ENCODE measurements at places on chromosomes 12 and 14.

DNA sequence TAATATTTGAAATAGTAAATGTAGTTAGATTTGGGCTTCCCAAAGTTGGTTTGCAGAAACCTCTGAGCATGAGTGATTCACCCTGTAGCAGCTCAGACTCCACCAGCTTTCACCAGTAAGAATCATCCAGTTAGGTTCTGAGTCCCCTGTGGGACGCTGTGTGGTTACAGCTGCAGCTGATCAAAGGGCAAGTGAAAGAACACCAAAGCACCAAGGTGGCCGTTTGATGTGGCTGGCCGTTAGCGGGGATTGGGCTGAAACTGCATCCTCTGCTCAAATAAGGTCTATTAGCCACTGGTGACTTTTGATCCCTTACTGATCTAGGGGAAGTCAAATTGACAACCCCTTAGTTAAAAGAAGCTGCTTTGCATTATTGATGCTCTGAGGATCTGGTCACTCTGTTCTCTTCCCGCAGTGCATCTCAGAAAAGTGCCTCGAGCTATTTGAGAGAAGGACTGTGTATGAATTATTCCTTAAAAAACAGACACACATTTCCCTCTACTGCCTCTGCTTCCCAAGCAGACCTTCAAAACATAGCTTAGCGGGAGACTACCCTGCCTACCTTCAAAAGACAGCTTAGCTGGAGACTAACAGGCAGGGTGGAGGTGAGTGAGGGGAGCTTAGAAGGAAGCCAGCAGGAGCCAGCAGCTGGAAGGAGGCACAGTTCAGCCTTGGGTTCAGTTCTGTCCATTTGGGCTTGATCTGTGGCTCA lies 3.7 kb downstream of the ABHD12B start:
- DNase-seq, result peak; percentile 55

GRCh38 chr14:99753225-99754140 lies 39.7 kb upstream of the EML1 start:
- DNase-seq, result peak; percentile 12

DNA sequence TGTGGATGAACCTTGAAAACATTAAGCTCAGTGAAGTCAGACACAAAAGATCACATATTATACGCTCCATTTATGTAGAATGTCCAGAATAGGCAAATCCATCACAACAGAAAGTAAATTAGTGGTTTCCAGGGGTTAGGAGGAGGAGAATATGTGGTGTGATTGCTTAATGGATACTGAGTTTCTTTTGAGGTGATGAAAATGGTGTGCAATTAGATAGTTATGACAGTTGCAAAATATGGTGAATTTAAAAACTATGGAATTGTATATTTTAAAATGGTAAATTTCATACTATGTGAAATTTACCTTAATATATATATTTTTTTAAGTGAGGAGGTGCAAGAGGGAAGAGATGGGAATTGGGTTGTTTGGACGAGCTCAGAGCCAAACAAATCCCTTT lies 46.3 kb upstream of the KICS2 start:
- DNase-seq, result no peak

- DNase-seq, result no peak
Observed at GRCh38 chr14:39860596-39861228, 428.5 kb upstream of the FBXO33 start.

DNA sequence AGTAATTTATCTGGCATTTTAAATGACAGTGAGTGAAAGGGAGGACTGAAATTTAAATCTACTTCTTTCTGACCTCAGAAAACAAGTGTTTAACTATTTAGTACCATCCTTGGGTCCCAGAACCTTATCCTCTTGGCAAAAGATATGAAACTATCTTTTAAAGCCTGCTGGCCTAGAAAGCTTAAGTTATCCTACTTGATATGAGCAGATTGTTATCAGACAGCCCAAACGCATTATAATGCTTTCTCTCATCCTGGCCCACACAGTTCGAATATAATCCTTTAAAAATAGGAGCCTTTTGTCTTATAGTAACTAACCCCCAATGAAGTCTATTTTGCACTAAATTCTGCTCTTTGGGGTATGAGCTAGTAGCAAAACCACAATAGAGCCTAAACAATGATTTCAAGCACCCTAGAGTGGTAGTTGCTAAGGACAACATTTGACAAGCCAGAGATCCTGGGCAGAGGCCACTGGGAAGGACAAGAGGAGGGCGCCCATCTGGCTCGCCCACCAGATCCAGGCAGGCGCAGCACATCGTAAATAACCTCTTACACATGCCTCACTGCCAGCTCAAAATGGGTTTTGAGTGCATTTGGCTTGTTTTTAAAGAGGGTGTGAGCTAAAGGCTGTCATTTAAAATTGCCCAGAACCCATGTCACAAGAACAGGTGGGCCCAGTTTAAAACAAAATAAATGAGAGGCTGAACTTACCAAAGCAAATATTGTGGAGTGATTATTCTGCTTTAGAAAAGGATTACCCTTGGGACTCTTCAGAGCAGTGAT lies 37.7 kb upstream of the CRY1 start:
- no peak for DNase-seq

- no peak for DNase-seq
Observed at GRCh38 chr14:87992346-87992717, 650 bp downstream of the GALC start.

DNA sequence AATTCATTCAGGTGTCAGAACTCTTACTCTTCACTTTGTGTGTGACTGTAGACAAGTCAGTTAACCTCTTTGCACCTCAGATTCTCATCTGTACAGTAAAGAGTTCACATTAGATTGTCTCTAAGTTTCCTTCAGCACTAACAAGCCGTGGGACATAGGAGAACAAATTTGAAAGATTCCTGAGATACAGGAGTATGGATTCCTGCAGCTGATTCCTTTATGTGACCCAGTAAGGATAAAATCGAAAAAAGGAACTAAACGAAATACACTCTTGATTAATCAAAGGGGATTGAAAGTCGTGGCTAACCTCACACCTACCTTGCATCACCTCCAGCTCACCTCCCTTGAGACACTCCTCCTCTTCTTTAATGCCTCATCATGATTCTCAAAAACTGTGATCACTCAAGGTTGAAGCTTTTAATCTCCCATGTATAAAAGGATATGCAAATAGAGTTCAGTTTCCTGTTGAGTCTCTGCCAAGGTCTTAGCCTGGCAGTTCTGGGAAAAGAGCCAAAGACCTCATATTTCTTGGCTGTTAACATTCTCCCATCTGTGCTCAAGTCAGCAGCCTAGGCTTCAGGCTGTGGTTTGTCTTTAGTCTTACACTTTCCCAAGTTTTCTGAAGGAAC lies 156.6 kb downstream of the DAD1 start:
- DNase-seq, result peak; percentile 96

DNA sequence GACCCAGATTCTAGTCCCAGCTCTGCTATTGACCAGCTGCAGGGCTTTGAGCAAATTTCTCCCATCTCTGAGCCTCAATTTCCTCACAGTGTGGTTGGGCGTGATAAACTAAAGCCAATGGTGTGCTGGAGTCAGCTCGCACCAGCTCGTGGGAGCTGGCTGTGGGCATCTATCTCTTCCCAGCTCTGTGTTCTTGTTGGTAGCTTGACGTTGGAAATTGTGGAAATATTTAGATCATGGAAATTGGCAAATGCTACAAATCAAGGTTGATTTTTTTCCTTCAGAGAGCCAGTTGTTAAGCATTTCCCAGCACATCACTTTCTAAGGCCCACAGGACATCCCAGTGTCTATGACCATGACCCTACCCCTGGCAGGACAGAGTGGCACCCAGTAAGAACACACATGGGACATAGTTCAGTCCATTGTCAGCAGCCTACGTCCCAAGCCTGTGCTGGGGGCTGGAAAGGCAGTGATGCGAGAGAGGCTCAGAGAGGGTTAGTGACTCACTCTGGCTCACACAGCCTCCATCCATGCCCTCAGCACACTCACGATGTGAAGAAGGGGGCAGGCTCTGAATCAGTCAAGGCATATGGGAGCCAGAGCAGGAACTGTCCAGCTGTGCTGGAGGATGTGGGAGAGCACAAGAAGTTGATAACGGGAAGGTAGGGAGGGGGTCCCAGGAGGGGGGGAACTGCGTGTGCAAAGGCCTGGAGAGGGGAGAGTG lies 77.6 kb downstream of the LGMN start:
- DNase-seq, result peak; percentile 30

DNA sequence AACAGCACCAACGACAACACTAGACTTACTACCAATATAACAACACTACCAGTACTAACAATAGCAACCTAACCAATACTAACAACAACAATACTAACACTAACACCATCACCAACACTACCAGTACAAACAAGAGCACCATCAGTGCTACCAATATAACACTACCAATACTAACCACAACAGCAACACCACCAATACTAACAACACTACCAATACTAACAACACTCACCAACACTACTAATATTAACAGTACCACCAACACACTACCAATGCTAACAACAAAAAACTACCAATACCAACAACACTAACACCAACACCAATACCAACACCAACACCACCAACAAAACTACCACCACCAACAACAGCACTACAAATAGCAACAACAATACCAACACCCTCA lies 25.1 kb downstream of the PTGER2 start:
- no peak for DNase-seq

DNA sequence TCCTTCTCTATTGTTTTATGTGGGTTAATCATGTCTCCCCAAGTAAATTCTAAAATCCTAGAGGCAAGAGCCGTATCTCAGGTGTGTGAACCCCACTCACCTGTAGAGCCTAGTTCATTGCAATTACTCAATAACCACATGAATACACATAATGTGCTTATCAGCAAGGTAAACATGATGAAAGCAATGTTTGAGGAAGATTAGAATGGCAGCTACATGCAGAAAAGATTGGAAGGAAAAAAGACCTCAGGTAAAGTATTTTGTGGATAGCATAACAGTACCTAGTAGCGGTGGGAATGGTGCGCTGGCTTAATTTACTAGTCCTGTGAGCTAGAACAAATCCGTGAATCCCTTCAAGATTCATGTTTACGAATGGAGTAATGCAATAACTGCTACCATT lies 5.3 kb upstream of the KRAS start:
- DNase-seq, result no peak

- peak; percentile 94 for DNase-seq
Observed at GRCh38 chr14:76904740-76905569, 78.7 kb downstream of the LRRC74A start.

DNA sequence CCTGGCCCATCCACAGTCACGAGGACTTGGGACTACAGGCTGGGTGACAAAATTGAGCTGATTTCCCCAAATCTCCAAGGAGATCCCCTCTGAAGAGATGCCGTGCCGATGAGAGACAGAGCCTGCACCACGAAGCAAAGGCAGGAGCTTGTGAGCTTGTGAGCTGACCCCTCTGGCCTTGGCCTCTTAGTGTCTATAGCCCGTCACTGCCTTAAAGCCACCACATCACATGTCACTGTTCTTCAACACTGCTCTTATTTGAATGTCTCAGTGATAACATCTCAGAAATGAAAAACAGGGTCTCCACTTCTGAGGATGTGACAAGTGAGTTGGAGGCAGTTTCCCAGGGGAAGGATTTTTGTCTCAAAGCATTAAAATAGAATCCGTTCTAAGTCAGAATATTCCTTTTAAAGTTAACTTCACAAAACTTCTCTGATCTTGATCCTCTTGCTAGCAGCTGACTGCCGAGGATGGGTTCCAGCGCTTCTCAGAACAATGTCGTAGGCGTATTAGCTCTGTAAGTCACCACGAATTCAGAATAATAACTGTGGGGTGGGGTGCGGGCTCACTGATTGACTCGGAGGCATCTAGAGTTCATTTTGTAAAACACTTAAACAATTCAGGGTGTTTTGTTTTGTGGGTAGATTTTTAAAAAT lies 37.5 kb downstream of the CHST11 start:
- DNase-seq, result no peak

- no peak for DNase-seq
Observed at GRCh38 chr14:21244544-21244943, 24.7 kb downstream of the HNRNPC start.

- DNase-seq, result peak; percentile 55
Observed at GRCh38 chr12:88153959-88154358, 11.9 kb downstream of the TMTC3 start.

DNA sequence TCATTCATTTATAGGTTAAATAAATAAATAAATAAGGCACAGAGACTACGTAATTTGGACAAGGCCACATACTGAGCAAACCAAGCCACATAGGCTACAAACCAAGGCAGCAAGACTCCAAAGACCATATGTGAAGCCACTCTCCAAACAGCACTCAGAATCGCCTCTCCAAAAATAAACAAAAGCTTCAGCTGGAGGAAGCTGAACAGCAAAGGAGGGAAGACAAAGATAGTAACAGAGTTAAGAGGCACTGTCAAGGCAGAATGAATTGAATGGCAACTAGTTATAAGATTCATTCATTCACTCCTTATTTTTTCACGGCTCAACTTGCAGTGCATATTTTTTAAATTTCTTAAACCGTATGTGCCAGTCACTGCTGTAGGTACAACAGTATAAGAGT lies 200.5 kb upstream of the GRIP1 start:
- no peak for DNase-seq

GRCh38 chr14:24312736-24313507 lies 1.6 kb downstream of the LTB4R start:
- no peak for DNase-seq

DNA sequence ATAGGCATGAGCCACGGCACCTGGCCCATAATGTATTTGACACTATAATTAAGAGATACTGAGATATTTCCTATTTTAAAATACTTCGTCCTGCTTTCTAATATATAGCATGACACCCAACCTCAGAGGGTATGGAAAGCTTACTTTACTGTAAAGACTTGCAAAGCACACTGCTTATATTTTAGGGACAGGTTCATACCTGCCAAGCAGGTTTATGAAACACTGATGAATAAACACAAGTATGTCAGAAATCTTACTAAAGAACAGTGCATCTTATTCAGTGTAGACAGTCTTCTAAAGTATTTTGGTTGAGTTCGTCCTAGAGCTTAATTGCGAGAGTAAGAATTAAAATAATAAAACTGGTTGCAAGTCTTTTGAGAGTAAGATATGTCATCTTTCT lies 65.4 kb downstream of the PPFIBP1 start:
- DNase-seq, result no peak

- DNase-seq, result no peak
Observed at GRCh38 chr12:97118796-97119375, 211.8 kb downstream of the NEDD1 start.

DNA sequence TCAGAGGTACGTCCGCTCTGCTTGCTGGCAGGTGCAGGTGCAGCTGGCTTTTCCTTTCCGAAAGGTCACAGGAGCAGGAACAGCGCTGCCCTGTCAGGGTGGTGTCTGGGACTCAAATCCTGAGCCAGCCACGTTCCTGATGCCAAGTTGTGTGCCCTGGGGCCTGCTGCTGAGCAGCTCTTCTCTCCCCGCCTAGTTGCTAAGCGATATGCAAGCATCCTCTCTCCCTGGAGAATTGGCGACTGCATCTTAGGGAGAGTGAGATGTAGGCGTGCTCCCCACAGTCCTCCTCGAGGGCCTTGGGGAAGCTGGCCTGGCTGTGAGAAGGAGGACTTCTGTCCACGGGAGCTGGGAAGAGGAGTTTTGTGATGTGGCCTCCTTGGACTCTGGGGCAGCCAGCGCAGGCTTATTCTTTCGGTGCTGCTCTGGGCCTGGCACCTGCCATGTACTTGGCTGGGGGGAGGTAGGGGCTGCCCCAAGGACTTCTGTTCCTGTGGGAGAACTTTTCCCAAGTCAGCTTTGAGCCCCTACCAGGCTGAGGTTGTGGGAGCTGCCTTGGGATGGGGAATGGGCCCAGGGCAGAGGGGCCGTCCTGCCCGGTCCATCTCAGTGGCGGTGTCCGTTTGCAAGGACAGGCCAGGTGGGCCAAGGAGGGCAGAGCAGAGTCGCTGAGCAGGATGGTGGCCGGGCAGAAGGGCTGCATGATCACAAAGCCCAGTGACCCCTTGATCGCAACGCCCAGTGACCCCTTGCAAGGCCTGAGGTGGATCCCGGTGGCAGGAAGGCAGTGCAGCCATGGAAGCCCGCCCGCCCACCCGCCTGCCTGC lies 183.5 kb downstream of the ADGRD1 start:
- no peak for DNase-seq

Data from fibroblast of upper back skin (primary cell).